ENCODE measurements at places on chromosomes 2 and 18.
A peak's percentile ranks its signal among the peaks of the same experiment; 100 is the strongest.

DNA sequence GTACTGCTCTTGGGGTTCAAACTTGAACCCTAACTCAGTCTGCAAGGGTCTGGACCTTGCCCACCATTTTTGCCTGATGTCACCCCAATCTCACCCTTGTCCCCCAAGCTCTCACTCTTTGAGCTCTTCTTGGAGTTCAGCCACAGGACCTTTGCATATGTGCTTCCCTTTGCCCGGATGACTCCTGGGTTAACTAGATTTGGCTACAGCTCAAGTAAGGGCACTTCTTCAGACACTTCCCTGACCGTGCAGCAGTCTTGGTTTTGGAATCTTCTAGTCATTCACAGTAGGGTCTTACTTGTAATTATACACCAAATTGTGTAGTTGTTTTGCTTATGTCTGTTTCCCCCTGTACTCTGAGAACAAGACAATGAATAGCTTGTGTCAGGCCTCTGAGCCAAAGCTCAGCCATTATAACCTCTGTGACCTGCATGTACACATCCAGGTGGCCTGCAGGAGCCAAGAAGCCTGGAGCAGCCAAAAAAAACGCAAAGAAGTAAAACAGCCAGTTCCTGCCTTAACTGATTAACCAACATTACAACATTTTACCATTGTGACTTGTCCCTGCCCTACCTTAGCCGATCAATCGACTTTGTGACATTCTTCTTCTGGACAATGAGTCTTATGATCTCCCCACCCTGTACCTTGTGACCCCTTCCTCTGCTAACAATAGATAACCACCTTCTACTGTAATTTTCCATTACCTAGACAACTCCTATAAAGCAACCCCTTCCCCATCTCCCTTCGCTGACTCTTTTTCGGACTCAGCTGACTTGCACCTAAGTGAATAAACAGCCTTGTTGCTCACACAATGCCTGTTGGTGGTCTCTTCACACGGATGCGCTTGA, 1.0 kb upstream of the MOGAT1 start:
- no peak overlapping the region for H3K27ac ChIP-seq
- H3K27me3 ChIP-seq = no peaks in the 10 kb centered on the region
- no peak for DNase-seq
- H3K4me1 ChIP-seq = no peaks in the 10 kb centered on the region
- no peaks in the 10 kb centered on the region for H3K36me3 ChIP-seq

GRCh38 chr2:220123751-220124150, 496.3 kb downstream of the SLC4A3 start:
- H3K27ac ChIP-seq = no peak overlapping the region
- H3K36me3 ChIP-seq = no peaks in the 10 kb centered on the region
- H3K4me3 ChIP-seq = no peak overlapping the region
- no peak for DNase-seq
- peaks cover 3% of the 10 kb centered on the region for H3K27me3 ChIP-seq

- no peaks in the 10 kb centered on the region for H3K36me3 ChIP-seq
- no peak overlapping the region for H3K27ac ChIP-seq
- H3K27me3 ChIP-seq = no peaks in the 10 kb centered on the region
- H3K4me3 ChIP-seq = no peak overlapping the region
- no peak for DNase-seq
Measured at GRCh38 chr2:212646698-212647366, 108.2 kb upstream of the ERBB4 start.

GRCh38 chr2:68121873-68122679, 35.6 kb upstream of the PNO1 start:
- no peaks in the 10 kb centered on the region for H3K36me3 ChIP-seq
- peak; percentile 76 for DNase-seq
- H3K27me3 ChIP-seq = no peaks in the 10 kb centered on the region

GRCh38 chr18:11851806-11852337, 659 bp downstream of the CHMP1B start:
- peak overlapping the region; percentile 77 for H3K4me3 ChIP-seq
- DNase-seq = peak; percentile 55
- H3K27ac ChIP-seq = peak overlapping the region; percentile 90
- H3K27me3 ChIP-seq = no peaks in the 10 kb centered on the region
- no peaks in the 10 kb centered on the region for H3K36me3 ChIP-seq

DNA sequence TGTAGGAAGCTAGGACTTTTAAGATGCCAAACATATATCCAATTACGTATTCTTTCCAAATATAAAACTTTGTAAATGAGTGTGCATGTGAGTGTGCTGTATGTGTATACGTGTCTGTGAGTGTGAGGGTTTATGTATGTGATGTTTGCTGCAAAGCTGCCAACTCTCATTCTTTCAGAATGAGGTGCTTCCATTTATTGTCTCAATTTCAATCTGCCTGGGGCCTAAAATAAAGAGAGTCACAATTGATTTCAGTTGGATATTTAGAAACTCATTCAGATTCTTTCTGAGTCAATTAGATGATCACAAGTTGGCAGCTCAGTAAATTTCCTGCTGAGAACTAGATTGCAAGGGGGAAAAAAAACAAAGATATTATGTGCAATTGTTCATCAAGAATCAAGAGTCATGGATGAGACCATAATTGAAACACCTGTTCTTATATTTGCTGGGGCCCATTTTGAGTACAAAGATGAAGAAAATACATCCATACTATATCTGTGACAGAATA, 621.2 kb upstream of the ACVR2A start:
- no peak overlapping the region for H3K4me3 ChIP-seq
- no peak for DNase-seq
- no peaks in the 10 kb centered on the region for H3K36me3 ChIP-seq
- H3K27ac ChIP-seq = no peak overlapping the region
- no peaks in the 10 kb centered on the region for H3K27me3 ChIP-seq
- H3K4me1 ChIP-seq = no peaks in the 10 kb centered on the region

- H3K27ac ChIP-seq = no peak overlapping the region
- no peak for DNase-seq
- H3K4me3 ChIP-seq = no peak overlapping the region
Measured at GRCh38 chr2:239017491-239018098, 169.7 kb downstream of the TWIST2 start.

DNA sequence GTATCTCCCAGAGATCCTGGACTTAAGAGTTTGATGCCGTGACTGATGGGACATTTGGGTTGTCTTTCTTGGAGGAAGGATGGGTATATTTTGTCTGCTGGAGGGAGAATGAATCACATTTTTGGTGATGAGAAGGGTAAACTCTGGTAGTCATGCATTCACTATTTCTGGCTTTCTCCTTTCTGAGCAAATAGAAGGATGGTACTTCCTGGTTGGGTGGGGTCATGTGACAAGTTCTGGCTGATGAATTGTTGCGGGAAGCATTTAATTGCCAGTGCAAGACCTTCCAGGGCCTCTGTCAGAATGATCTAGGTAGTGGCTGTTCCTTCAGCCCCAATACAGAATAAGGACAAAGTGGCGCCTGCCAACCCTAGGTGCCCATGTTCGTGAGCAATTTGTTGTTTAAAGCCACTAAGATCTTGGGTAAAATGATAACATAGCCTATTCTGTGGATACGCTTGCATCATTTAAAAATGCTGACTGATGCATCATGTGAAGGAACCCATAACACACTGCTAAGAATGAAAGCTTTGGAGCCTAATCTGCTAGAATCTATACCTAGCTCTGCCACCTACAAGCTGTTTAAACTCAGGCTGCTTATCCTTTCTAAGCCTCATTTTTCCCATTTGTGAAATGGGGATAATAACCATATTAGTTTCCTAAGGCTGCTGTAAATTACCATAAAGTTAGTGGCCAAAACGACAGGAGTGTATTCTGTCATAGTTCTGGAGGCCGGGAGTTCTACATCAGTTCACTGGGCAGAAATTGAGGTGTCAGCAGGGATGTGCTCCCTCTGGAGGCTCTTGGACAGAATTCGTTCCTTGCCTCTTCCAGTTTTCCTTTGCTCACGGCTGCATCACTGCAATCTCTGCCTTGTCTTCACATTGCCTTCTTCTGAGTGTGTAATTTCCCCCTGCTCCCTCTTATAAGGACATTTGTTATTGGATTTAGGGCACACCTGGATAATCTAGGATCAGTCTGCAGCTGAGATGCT, 281.3 kb downstream of the AGPS start:
- peaks cover 26% of the 10 kb centered on the region for H3K4me1 ChIP-seq
- H3K4me3 ChIP-seq = no peak overlapping the region
- H3K36me3 ChIP-seq = no peaks in the 10 kb centered on the region
- DNase-seq = no peak
- H3K27ac ChIP-seq = no peak overlapping the region
- no peaks in the 10 kb centered on the region for H3K27me3 ChIP-seq

DNA sequence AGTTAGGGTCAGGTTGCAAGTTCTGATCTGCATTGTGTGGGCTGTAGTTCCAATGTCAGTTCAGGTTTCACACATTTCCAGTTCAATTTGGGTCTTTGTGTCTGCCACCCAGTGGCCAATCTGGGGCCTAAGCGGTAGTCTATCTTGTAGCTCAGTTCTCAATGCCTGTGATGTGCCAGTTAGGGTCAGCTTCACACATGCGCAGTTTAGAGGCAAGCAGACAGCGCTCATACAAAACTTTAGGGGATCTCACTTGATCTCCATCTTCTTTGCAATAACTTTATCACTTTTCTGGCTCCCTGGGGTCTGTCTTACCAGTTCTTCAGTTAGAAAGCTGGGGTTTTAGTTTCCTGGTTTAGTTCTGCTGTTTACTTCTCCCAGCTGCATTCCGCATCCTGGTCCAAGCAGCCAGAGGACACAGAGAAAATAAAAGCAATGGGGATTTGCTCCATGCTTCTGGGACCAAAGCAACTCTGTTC, 11.0 kb upstream of the ZNF24 start:
- H3K27me3 ChIP-seq = no peaks in the 10 kb centered on the region
- H3K27ac ChIP-seq = no peak overlapping the region
- H3K36me3 ChIP-seq = no peaks in the 10 kb centered on the region
- H3K4me1 ChIP-seq = no peaks in the 10 kb centered on the region
